ENCODE measurements at places on chromosomes 16 and 17. TPM values are rescaled to one million over a fixed set of nuclear protein-coding genes. Genes with fewer than 3 reads are reported as not detected.

GRCh38 chr17:50889528-50890118 is 23.5 kb upstream of the TOB1 start:
- no peak for DNase-seq

UBB gene
- 1,334 TPM for total RNA-seq

DNA sequence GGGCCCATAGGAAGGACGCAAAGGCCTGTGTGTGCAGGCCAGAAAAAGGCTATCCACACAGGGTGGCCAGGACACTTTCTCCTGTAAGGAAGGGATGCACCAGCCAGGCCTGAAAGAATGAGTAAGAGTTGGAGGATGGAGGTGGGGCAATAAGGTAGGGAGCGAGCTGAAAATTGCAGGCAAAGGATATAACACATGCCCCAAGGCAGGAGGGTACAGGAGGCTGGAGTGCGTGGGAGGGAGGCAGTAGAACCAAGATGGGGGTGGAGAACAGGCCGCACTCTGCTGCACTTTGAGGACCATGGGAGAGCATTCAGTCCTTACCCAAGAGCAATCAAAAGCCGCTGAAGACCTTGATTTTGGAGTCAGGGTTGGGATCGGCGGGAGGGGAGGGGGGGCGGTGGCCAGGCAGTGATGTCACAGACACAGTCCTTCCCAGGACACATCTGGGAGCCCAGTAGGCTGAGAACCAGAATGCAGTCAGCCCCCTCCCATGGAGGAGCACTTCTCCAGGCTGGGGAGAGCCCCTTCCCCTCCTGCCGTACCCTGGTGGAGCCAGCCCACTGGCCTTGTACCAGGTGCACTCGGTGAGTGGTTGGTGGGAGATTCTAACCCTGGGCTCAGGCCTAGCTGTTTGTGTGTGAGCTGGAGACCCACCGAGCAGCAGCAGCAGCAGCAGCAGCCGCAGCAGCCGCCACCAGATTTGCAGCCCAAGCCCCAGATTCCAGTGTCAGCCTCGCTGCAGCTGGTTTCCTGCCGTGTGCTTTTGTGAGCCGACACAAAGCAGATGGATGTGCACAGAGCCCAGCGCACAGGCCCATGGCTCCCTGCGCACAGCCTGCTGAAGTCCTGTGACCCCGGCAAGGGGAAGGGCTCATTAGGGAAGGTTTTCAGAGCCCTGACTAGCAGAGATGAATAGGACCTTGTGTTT is 17.5 kb downstream of the ANKRD40 start:
- no peak for DNase-seq

DNA sequence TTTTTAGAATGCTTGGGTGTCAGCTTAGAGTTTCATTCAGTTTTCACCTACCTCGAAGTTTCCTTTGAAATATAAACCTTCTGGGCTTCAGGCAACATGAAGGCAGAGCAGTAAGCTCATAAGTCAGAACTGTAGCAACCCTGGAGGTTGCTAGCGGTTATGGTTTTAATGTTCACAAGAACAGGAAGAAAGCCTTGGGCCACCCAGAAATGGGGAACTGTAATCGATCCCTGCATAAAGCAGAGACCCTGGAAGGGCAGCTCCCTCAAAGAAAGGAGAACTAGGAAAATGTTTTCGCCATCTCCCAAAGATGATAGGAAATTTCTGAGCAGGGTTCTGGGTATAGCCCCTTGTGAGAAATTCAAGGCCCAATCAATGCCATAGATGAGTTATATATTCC is 47.8 kb upstream of the RASL10B start:
- no peak for DNase-seq

DNA sequence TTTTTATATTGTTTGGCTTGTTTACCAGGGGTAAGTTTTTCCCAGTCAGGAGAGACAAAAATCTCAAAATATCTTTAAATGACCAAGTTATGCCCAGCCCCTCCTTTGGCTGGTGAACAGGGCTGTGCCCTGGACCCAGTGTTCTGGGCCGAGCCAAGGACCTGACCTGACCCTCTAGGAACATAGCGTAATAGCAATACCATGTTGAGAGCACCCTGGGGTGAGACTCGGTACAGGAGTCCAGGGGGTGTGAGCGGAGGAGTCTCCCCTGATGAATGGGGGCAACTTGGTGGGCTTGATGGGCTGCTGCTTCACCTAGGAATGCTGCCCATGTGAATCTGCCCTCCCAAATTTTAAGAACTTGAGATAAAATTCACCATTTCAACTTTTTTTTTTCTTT is 47.4 kb downstream of the B9D1 start:
- DNase-seq: no peak

ACSM3 gene
- total RNA-seq: 16.1 TPM

DNA sequence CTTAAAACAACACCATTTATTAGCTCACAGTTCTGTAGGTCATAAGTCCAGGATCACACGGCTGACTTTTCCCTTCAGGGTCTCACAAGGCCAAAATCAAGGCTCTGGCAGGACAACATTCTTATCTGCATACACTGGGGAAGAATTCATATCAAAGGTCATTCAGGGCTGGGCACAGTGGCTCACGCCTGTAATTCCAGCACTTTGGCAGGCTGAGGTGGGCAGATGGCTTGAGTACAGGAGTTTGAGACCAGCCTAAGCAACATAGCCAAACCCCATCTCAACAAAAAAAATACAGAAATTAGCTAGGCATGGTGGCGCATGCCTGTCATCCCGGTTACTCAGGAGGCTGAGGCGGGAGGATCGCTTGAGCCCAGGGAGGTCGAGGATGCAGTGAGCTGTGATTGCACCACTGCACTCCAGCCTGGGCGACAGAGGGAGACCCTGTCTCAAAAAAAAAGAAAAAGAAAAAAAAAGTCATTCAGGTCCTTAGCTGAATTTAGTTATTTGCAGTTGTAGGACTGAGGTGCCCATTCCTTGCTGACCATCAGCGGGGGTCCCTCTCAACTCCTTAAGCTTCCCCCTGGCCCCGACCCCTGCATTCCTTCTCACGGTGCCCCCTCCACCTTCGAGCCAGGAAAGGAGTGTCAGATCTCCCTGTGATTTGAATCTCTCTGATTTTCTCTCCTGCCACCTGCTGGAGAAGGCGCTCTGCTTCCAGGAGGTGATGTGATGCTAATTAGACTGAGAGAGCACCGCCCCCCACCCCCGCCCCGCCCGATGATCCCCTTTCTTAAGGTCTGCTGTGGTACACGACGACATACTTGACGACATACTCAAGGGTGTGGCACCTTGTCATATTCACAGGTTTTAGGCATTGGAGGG is 91.8 kb upstream of the CLEC18A start:
- peak; percentile 30 for DNase-seq

TSNAXIP1 gene
- total RNA-seq: 0.40 TPM

GINS2 gene
- 62.9 TPM for total RNA-seq

GRCh38 chr16:53211253-53211652 is 156.5 kb downstream of the CHD9 start:
- no peak for DNase-seq

GRCh38 chr17:21199856-21200255 is 14.1 kb downstream of the TMEM11 start:
- no peak for DNase-seq

PRSS33 gene
- not detected for total RNA-seq

- peak; percentile 87 for DNase-seq
Observed at GRCh38 chr16:67928561-67929364, 2.9 kb downstream of the CTRL start.

All from activated CD8-positive, alpha-beta T cell treated with anti-CD3 and anti-CD28 coated beads for 36 hours (primary cell).